ENCODE measurements at places on chromosomes 1 and 21.
A peak's percentile ranks its signal among the peaks of the same experiment; 100 is the strongest.

GRCh38 chr1:31215065-31215570 is 24.6 kb downstream of the NKAIN1 start:
- DNase-seq = no peak

GRCh38 chr1:98926597-98926996 is 78.1 kb downstream of the PLPPR5 start:
- DNase-seq = no peak

- DNase-seq = no peak
Observed at GRCh38 chr1:40155135-40155534, 6.1 kb upstream of the RLF start.

- DNase-seq = peak; percentile 35
Observed at GRCh38 chr1:112704391-112704933, 2.5 kb downstream of the RHOC start.

- no peak for DNase-seq
Observed at GRCh38 chr1:40090652-40091355, 6.2 kb downstream of the PPT1 start.

- DNase-seq = no peak
Observed at GRCh38 chr21:36171741-36172331, 15.2 kb downstream of the DOP1B start.

- no peak for DNase-seq
Observed at GRCh38 chr21:36539434-36540150, 59.7 kb upstream of the CLDN14 start.

- no peak for DNase-seq
Observed at GRCh38 chr1:31627930-31628559, 10.6 kb downstream of the HCRTR1 start.

GRCh38 chr1:59767119-59767518 is 47.6 kb upstream of the HOOK1 start:
- no peak for DNase-seq

DNA sequence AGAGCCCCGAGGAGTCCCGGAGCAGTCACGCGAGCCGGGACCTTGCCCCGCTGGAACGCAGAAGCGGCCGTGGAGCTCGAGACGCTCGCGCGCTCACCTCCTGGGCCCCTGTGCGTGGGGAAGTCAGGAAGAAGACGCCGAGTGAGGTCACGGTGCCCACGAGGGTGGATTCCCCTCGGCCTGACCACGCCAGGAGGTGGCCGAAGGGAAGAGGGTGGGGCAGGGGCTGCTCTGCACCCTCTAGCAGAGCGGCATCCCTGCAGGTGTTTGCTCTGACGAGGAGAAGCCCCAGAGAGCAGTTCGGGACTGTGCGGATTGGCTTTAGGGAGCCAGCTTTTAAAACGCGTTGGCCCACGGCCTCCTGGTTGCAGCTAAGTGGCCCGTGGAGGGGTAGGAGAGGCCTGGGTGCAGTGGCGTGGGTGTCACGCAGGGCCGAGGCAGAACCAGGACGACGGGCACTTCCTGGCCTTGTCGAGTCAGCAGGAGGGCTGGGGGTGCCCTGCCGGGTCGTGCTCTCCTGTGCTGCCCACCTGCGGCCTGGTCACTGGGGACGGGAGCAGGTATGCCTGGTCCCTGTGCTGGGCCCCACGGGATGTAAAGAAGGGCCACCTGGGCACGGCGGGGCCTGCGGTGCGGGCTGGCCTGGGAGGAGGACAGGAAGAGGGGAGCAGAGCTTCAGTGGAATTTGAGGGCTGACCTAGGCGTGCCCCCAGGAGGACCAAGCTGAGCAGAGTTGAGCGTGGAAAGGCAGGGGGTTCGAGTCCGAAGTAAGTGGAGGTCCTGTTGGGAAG is 1.0 kb downstream of the PDXK start:
- DNase-seq = peak; percentile 36

GRCh38 chr1:214524824-214525223 is 26.6 kb downstream of the PTPN14 start:
- DNase-seq = no peak

DNA sequence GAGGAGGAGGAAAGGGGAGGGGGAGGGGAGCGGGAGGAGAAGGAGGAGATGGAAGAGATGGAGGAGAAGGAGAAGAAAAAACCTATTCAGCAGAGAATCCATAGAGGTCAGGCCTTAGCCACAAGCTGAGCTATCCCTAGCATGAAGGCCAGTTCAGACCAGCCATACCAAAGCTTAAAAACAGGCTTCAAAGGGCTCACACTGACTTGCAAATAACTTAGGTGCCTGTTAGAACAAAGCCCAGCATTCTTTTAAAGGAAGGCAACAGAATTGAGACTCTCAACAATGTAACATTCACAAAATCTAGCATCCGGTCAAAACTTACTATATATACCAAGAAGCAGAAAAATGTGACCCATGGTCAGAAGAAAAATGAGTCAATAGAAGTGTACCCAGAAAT is 43.6 kb upstream of the IFFO2 start:
- DNase-seq = no peak

DNA sequence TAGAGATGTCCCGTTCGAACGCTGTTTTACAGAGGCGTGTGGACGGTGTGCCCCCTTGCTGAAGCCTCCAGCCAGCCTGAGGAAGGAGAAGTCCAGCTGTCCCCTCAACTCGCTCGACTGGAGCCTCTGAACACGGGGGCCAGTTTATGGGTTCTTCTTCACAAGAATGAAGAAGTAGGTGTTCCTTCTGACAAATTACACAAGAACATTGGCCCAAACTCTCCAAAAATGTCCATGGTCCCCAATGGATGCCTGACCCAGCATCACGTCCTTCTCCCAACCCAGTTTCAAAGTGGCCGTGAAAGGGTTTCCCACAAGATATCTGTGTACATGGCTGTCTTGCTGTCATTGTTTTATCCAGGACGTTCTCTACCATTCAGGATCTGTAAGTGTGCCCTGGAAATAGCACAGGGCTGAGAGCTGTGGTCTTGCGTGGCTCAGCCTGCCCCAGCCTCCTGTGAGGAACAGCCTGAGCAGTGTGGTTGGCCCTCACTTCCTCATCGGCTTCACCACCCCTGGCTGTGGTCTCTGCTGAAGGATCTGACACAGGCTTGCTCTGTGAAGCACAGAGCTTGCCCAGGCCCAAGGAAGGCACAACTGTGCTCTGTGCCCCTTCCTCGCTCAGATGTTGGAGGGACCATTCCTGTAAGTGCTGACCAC is 1.0 kb upstream of the S100B start:
- DNase-seq = peak; percentile 64

Measured in natural killer cell (primary cell).